ENCODE measurements at places on chromosomes 11 and 22. TPM values are rescaled to one million over a fixed set of nuclear protein-coding genes. Genes with fewer than 3 reads are reported as not detected.

Gene APOBEC3H
- 0.87 TPM for total RNA-seq

Gene UPK3A
- not detected for total RNA-seq

Gene MMP27
- total RNA-seq, result not detected

Gene FHIP1B
- 7.6 TPM for total RNA-seq

Gene CCS
- 23.8 TPM for total RNA-seq

Gene NXPE2
- 0.05 TPM for total RNA-seq

Gene TRIM51
- total RNA-seq, result not detected

Gene COPB1
- total RNA-seq, result 407 TPM

Gene GDPD4
- not detected for total RNA-seq

Gene PRPF19
- 32.6 TPM for total RNA-seq

Gene CAVIN3
- total RNA-seq, result 50.3 TPM

Gene DDX25
- 0.10 TPM for total RNA-seq

Gene NAP1L4
- 144 TPM for total RNA-seq

Gene OR5A1
- total RNA-seq, result not detected

Gene CREB3L1
- 2.1 TPM for total RNA-seq

Gene SLN
- 2.4 TPM for total RNA-seq

Gene RAG2
- total RNA-seq, result not detected

Gene RAB36
- 17.1 TPM for total RNA-seq

Gene APOBEC3B
- total RNA-seq, result 0.15 TPM

Gene OR8H2
- not detected for total RNA-seq

Gene DERL3
- total RNA-seq, result 0.17 TPM

Gene OR4D5
- not detected for total RNA-seq

Gene OR51B5
- not detected for total RNA-seq

Gene TUG1
- total RNA-seq, result 90.7 TPM

Gene CPT1A
- 18.9 TPM for total RNA-seq

Gene CDC42EP2
- 14.1 TPM for total RNA-seq

Gene MALAT1
- 3,367 TPM for total RNA-seq

Gene PIK3IP1
- total RNA-seq, result 28.5 TPM

Gene DYNC2H1
- total RNA-seq, result 10.8 TPM

Gene GRK3
- total RNA-seq, result 0.87 TPM

Gene MS4A15
- total RNA-seq, result not detected

Gene OR2AG2
- 0.25 TPM for total RNA-seq

Gene CADM1
- total RNA-seq, result 12.7 TPM

Gene OR8G1
- not detected for total RNA-seq

Gene CCDC134
- 16.1 TPM for total RNA-seq

Gene SPON1
- 2.9 TPM for total RNA-seq

Gene FAM89B
- 10.1 TPM for total RNA-seq

Gene SNRPD3
- 255 TPM for total RNA-seq

Gene CARNS1
- total RNA-seq, result 0.20 TPM

Gene FLRT1
- not detected for total RNA-seq

Gene SEPTIN3
- 0.05 TPM for total RNA-seq

Gene OR52L1
- not detected for total RNA-seq

Gene TCN2
- total RNA-seq, result 26.0 TPM

Gene GAL
- not detected for total RNA-seq

Gene FAR1
- total RNA-seq, result 41.0 TPM

Gene NXPE4
- not detected for total RNA-seq

Gene CSNK2A3
- 3.1 TPM for total RNA-seq

Gene CRYBB2
- total RNA-seq, result not detected

Gene CNTF
- total RNA-seq, result 1.6 TPM

Gene TP53I11
- 4.9 TPM for total RNA-seq

Gene A4GALT
- total RNA-seq, result 64.8 TPM

Gene HBG1
- not detected for total RNA-seq

Gene KCNJ1
- total RNA-seq, result not detected

Gene OVOL1
- total RNA-seq, result 5.2 TPM

Gene MS4A1
- not detected for total RNA-seq

Gene EHF
- 43.7 TPM for total RNA-seq

Gene SRPRA
- 26.4 TPM for total RNA-seq

Gene ROM1
- 2.5 TPM for total RNA-seq

Gene RRAS2
- 364 TPM for total RNA-seq

Gene KIF18A
- total RNA-seq, result 9.2 TPM
